ENCODE measurements at places on chromosomes 6 and 20.

- DNase-seq, result no peak
Measured at GRCh38 chr6:74853991-74854390, 351.9 kb downstream of the COL12A1 start.

DNA sequence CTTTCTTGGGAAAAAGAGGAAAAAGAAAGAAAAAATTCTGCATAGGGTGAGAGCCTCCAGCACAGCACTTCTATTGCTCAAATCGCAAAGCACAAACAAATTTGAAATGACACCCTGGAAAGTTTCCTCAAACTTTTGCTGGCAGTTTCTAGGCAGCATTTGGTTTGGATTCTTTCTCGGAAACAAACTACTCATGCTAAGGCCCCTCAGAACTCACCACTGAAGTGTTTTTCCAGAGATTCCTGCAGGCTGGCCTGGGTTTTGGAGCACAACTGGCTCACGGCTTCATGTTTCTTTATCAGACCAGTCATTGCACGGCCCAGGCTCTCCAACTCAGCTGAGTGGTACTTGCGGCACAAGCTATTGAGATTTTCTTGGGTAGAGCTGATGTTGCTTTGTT, 237.8 kb downstream of the SYNE1 start:
- no peak for DNase-seq

GRCh38 chr20:18056174-18057100, 1.3 kb downstream of the OVOL2 start:
- DNase-seq, result no peak

DNA sequence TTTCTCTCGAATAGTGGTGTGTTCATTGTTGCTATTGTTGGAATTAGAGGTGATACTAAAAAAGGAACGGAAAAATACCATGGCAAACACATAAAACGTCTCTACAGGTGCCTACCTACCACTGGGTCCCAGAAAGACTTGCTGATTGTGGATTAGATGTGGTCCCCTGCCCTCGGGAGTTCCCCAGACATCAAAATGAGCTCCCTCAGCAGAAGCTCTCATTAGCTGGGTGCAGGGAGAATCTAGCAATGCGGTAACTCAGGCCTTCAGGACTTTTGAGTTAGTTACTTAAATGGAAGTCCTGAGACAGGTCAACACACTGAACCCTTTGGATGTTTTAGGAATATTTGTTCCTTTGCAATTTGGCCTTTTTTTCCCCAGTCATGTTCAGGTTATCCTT, 6.1 kb downstream of the IRF4 start:
- no peak for DNase-seq

DNA sequence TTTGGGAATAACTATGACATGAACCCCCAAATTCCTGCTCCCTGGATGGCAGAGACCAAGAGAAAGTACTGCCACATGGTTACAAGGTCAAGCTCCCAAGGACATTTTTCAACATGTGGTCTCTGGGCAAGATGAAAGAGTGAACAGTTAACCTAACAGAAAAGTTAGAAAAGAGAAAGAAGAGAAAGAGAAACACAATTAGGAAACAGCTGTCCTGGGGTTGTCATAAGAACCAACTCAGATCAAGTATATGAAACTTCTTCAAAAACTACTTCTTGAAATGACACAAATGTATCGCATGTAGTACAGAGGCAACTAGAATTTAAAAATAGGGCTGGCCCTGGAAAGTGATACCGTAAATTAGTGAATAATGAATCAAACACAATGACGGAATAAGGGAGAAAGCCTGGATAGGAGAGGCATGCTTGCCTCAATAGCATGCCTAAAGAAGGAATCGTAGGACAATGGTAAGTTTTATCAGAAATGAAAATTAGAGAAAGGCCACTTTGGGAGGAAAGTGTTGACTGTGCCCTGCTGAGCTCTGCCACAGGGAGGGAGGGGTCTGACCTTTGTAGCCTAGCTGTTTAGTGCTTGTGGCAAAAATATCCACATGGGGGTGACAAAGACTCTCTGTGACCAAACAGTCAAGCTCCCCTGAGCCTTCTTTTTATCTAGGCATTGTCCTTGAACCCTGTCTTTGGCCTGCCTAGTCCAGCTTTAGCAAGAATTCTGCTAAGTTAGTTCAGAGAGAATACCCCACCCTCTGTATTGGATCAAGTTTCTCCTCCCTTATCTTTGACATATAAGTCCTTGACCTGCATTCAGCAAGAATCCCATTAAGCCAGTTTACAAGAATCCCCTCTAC, 4.3 kb upstream of the DCBLD1 start:
- peak; percentile 40 for DNase-seq

DNA sequence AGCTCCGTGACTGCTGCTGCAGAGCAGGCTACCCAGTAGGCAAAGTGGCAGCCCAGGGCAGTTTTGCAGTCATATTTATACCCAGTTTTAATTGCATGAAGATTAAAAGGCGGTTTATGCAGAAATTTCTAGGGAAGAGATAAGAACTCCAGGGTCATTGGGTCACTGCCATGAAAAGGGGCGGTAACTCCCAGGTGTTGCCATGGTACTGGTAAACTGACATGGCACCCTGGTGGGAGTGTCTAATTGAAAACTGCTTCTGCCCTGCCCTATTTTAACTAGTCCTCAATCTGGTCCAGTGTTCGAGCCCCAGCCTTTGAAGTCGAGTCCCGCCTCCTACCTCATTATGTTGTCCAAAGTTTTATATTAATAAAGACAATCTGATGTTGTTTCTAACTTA, 75.0 kb upstream of the FUCA2 start:
- DNase-seq, result no peak

DNA sequence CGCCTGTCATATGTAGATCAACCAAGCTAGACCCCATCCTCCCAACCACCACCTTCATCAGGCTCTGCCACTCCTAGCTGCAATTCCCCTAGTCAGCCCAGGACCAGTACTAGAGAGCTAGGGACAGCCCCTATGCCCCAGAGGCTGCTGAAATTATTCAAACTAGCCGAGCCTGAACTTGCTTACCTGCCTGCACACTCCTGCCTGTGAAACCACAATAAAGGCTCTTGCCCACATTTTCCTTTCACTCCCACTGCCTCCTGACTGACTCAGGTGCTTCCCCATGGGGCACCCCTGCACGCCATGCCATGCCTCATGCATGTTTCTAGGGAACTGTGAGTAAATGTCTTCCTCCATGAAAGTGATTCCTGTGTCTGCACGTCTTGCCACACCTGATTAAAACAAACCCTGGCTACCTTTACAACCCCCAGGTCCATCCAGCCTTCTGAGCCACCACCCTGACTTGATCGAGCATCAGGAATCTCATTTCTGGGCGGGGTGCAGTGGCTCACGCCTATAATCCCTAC, 66.5 kb upstream of the IER3 start:
- DNase-seq, result no peak

GRCh38 chr6:158496700-158497099, 63.2 kb upstream of the TMEM181 start:
- no peak for DNase-seq

All from fibroblast of mammary gland (primary cell).